ENCODE measurements at places on chromosomes 5 and 9.

DNA sequence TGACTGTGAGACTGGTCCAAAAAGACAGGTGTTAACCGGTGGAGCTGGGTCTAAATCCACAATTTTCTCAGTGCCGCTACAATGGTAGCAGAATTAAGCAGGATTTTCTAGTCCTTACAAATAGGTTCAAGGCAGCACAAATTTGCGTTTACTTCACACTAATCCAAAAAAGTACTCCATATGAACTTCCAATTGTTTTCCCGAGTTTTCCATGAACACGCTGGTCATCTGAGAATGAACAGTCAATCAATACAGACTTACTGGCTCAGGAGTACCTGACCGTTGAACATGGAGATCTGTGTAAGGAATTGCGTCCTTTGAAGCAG, 709 bp downstream of the SLC35D2 start:
- no peak for DNase-seq

- no peak for DNase-seq
Observed at GRCh38 chr9:9893837-9894236, 719.0 kb downstream of the PTPRD start.

- no peak for DNase-seq
Observed at GRCh38 chr5:11525020-11525419, 379.2 kb downstream of the CTNND2 start.

DNA sequence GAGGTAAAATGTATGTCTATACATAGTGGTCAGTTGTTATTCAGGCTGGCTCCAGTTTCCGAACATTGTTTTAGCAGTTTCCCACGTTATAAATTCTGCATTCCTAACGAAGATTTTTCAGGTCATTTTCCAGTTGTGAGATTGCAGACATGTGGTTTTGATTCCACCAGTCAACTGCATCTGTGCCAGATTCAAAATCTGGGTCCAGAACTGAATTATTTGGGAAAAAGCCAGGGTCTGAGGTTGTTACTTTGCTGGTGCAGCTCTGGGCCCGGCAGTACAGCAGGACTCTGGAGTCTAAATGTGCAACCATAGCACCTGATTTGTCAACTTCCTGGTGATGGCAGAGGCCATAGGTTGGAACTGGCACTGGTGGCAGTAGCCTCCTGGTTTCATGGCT, 105.7 kb upstream of the MEGF10 start:
- no peak for DNase-seq

GRCh38 chr5:104052558-104053352, 490.2 kb upstream of the NUDT12 start:
- DNase-seq = no peak

GRCh38 chr5:95908799-95909198, 52.9 kb downstream of the ELL2 start:
- DNase-seq = no peak

GRCh38 chr5:159187719-159188118, 21.6 kb downstream of the RNF145 start:
- no peak for DNase-seq

Measured in NCI-H510A (cell line).